Fibroblast of skin of right quadriceps (primary cell): ENCODE measurements at places on chromosomes 3 and 15.
A peak's percentile ranks its signal among the peaks of the same experiment; 100 is the strongest.

DNA sequence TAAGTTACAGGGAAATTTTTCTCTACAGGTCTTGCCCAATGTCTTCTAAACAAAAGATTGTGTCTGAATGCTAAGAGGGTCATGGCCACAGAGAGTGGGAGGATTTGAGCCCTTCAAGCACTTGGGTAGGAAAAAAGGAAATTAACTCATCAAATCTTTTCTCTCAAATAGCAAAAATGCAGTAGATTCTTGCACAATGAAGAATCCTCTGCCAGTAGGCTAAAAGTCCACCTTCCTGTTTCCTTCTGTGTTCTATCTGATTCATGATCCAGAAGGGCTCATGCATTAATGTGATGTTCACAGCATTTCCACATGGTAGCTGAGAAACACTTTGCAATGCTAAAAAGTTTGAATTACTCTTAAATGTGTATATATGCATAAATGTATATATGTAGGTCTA, 177.1 kb downstream of the CD47 start:
- peak; percentile 22 for DNase-seq

DNA sequence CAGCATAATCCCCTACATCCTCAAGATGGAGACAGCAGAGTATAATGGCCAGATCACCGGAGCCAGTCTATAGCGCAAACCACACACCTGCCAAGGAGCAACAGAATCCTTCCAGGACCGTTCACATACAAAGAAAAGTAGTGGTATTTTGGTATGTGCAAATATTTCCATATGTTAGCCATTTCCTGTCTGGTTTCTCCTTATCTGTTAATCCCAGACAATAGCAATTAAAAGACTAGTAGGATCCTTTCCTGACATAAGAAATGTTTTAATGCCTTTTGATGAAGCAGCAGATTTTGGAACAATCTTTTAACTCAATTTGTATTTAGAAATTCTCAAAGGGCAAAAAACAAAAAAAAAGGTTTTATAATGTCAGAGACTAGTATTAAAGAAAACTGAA, 22.2 kb downstream of the MRPS25 start:
- peak; percentile 34 for DNase-seq

DNA sequence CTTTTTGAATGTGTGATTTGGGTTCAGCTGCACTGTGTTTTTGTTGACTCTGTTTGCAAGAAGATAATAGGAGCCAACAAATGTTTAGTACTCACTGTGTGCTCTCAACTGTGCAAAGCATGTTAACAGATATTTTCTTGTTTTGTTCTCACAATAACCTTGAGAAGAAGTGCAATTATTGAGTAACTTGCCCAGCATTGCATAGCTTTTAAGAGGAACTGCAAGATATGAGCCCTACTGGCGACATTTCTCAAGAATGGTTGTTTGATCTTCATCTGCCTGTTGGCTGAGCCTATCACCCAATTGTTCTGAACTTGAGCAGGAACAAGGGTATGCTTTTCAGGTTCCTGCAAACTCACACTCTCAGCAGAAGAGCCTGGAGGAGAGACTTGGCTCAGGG, 43.4 kb upstream of the AGBL1 start:
- no peak for DNase-seq

DNA sequence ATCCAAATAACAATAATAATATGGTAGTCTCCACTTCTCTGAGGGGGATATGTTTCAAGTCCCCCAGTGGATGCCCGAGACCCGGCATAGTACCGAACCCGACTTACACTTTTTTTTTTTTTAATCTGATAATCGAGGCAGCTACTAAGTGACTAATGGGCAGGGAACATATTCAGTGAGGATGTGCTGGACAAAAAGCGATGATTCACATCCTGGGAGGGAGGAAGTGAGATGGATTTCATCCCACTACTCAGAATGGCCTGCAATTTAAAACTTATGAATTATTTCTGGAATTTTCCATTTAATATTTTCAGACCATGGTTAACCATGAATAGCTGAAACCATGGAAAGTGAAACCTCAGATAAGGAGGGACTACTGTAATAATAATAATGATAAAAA, 49.5 kb upstream of the SELENOK start:
- peak; percentile 42 for DNase-seq

- DNase-seq: no peak
Measured at GRCh38 chr3:171678971-171679492, 131.3 kb downstream of the PLD1 start.

- DNase-seq: peak; percentile 47
Measured at GRCh38 chr3:131730581-131730980, 227.8 kb upstream of the MRPL3 start.

- no peak for DNase-seq
Measured at GRCh38 chr3:139318431-139318816, 25.4 kb upstream of the MRPS22 start.

DNA sequence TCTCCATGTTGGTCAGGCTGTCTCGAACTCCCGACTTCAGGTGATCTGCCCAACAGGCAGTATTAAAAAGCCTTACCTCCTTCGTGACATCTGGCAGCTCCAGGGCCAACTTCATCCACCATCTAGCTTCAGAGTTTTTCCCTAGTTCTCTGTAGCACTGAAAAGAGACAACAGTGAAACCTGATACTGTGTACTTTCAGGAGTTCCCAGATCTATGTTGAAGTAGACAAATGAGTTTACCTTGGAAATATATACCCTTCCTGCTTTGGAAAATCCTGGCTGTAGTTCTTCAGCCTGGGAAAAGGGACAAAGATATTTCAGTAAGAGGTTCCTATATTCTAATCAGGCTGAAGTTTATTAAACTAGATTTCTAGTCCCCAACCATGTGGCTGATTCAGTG, 18.0 kb downstream of the RMDN3 start:
- DNase-seq: no peak

GRCh38 chr15:80512726-80513660, 108.8 kb downstream of the ARNT2 start:
- no peak for DNase-seq

- DNase-seq: peak; percentile 44
Measured at GRCh38 chr3:882533-882932, 210.3 kb upstream of the CNTN6 start.

GRCh38 chr15:69086427-69087204, 72.1 kb downstream of the NOX5 start:
- no peak for DNase-seq

DNA sequence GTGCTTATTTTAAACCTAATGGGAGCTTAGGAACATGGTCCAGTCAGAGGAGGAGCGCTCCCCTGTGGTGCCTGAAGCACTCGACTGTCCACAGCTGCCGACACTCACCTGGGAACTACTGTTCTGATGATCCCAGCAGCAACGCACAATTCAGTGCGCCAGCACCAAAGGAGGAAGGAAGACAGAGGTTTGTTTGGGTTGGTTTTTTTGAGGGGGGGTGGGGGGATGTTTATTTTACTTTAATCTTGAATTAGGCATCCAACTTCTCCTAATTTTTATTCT, 48.8 kb upstream of the VGLL4 start:
- DNase-seq: no peak

- no peak for DNase-seq
Measured at GRCh38 chr3:190442240-190442639, 7.5 kb downstream of the TMEM207 start.

DNA sequence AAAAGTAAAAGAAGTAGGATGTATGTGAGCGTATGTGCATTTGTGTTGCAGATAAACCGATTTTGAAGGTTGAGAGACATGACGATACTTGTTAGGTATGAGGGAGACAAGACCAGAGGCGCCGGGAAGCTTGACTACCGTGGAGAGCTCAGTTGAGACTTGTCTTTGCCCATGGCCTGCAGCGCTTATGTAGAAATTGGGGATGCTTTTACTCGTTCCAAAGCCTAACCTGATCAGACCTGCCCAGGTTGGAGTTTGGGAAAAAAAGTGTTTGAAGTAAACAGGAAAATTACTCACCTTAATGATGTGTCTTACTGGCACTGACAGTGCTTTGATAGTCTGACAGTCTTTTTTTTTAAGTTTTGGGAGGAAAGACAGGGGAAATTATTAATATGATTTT, 202.8 kb downstream of the TP63 start:
- DNase-seq: no peak

GRCh38 chr3:68866157-68866556, 66.2 kb downstream of the TAFA4 start:
- no peak for DNase-seq

DNA sequence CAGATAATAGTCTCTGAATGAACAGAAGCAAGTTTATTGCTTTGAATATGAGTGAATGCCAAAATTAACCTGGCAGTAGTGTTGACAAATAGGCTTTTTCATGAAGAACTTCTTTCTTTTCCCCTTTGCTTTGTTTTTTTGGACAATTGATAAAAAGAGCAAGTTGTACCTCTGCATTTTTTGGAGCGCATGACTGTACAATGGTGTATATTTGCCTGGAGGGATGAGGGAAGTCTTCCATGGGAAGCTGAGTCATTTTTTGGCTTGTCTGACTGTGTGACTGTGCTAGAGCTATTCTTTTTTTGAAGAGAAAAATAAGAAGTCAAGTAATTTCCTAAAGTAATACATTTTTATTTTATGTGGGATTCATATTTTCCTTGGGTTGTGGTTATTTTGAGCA, 186.9 kb downstream of the KLHL25 start:
- peak; percentile 76 for DNase-seq

DNA sequence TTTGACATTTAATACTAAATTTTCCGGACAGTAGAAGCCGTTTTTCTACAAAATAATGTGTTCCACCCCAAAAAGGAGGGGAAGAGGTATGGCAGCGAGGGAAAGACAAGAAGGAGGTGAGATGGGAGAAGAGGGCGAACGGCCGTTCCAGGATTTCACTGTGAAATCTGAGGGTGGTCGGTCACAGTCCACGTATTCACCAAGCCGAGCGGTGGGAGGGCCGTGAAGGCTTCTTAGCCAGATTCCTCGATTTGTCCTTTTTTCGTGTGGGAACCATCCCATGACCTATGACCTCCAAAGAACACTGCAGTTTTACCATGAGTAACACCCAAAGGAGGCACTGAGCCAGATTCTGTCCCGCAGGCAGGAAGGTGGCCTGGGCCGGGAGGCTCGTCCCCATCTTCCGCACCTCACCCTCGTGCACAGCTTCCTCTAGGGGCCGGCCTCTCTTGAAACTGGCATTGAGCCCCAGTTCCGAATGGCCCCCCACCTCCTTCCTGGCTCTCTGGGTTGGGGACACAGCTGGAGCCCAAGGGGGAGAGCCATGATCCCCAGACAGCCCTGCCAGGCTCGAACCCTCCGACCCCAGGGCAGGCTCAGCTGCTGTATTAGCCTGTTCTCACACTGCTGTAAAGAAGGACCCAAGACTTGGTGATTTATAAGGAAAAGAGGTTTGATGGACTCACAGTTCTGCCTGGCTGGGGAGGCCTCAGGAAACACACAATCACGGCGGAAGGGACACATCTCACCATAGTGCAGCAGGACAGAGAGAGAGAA, 23.7 kb downstream of the XXYLT1 start:
- no peak for DNase-seq

DNA sequence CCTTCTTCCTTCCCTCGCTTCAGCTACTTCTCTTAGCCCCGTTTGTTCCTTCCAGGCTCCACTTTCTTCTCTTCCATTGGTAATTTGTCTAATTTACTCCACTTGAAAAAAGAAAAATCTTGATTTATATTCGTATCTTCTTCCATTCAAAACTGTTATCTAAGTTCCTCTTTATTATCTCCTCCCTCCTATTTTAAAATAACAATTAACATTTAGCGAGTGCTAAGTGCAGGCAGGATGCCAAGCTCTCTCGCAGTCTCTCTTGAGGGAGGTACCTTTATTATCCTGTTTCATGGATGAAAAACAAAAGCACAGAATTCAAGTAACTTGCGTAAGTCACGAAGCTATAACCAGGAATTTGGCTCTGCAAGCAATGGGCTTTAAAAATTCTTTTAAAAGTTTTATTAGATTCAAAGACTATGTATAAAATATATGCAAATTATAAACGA, 418.9 kb upstream of the NAALADL2 start:
- peak; percentile 67 for DNase-seq

GRCh38 chr3:23644676-23645075, 161.1 kb upstream of the UBE2E1 start:
- no peak for DNase-seq

DNA sequence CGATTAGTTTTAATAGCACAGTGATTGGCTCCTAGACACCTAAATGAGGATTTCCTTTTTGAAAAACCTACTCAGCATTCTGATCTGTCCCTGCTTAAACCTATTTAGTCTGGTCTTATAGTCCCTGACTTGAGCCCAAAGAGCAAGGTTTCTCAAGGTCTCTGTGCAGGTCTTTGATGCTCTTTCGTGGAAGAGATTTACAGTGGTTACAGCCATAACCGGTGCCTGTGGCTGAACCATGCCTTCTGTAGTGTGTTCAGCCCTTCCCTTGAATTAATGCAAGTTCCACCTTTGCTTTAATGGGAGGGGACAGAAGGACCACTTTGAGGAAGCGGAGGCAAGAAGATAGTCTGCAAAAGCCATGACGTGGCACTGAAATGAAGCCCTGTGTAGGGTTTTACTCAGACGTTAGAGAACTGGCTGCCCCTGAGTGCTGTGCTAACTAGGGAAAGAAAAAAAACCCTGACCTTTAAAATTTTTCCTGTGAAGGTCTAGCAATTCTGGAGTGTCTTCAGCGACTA, 43.0 kb downstream of the ZBTB38 start:
- no peak for DNase-seq
